ENCODE measurements at places on chromosomes 6 and 20.

DNA sequence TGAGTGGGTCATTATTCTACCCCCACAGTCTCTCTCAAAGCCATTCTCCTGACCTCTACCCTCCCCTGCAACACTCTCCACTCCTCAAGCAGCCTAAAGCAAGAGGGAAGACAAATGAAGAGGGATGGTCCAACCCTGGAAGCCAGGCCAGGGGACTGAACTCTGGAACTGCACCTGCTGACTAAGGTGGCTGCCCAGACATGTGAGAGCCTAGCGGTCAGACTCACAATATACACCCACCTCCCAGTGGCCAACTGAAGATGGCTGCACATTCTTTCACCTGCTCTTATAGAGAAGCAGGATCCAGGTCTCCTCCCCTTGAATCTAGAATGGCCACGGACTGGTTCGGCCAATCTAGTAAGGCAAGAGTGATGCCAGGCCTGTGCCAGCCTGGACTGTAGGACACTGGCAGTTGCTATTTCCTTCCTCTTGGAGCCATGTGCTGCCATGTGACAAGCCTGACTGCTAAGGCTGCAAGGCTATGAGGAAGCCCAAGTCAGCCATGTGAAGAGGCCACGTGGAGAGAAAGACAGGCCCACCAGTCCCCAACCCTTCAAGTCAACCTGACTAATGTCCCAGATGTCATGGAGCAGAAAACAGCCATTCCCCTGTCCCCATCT lies 31.8 kb downstream of the ACSS1 start:
- no peak for DNase-seq

DNA sequence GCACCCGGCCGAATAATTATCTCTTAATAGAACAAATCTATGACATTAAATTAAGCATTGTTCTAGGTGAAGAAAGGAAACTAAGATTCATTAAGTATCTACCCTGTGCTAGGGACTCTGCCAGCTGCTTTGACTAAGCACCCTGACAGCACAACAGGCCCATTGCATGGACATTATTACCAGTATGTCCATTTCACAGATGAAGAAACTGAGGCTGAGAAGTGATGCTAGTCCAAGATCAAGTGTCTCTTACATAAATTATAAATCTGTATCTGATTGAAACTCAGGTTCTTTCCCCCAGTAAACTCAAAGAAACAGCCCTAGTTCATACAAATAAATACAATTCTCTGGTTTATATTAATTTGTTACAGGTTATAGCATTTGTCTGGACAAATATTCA lies 31.3 kb downstream of the SLC22A23 start:
- DNase-seq, result no peak

GRCh38 chr6:93985953-93986352 lies 566.6 kb upstream of the EPHA7 start:
- DNase-seq, result no peak

DNA sequence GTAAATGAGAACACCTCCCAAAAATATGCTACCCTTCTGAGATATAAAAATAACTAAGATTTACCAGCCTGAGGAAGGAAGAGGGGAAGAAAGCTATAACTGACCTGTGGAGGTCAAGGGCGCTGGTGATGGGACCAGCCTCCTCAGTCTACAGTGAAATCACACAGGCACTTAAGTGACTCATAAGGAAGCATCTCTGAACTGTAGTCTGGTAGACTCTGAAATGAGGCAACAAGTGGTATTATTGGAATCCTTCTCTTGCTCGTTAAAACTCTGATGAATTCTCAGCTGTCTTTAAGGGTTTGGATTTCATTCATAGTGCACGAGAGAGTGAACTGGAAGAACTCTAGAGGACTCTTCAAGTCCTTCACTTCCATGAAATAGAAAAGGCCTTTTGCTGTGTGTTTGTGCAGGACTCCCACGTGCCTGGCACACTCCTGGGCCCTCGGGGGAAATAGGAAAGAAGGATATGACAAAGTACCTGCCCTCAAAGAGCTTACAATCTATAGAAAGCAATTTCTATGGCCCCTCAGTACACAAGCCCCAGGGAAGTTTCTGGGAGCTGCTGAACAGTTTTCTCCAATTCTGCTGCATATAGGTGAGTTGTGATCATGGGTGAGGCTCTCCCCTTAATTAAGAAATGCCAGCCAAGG lies 231.8 kb upstream of the RREB1 start:
- DNase-seq, result no peak

GRCh38 chr6:56890683-56891429 lies 64.1 kb upstream of the BEND6 start:
- no peak for DNase-seq

DNA sequence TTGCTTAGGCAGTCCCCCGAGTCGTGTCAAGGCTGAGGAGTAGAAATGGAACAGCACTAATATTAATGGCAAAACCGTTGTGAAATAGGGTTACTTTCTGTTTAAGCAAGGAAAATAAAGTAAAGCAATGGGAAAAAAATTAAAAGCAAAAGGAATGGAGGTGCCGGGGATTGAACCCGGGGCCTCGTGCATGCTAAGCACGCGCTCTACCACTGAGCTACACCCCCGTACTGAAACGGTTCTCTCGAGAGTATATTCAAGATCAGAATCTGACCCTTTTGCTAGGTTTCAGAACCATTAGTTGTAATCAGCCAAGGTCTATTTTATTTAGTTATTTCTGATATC lies 85.5 kb downstream of the TRIM27 start:
- peak; percentile 83 for DNase-seq
